ENCODE measurements at places on chromosomes 2 and 18. TPM values are rescaled to one million over a fixed set of nuclear protein-coding genes. Genes with fewer than 3 reads are reported as not detected.

The RAB6D gene
- under 0.01 TPM for total RNA-seq

The CDH7 gene
- not detected for total RNA-seq

The SCYGR3 gene
- total RNA-seq: not detected

The MPV17 gene
- 73.6 TPM for total RNA-seq

The RND3 gene
- total RNA-seq: 557 TPM

The SH3RF3 gene
- 1.9 TPM for total RNA-seq

The ST3GAL5 gene
- 6.3 TPM for total RNA-seq
